ENCODE measurements at places on chromosomes 1 and 21.
A peak's percentile ranks its signal among the peaks of the same experiment; 100 is the strongest.

GRCh38 chr1:79042117-79042516 lies 35.6 kb upstream of the ADGRL4 start:
- DNase-seq = no peak

- no peak for DNase-seq
These were observed 23.2 kb upstream of the CLDN17 start for GRCh38 chr21:30189773-30190172.

GRCh38 chr1:209609791-209610630 lies 26.5 kb downstream of the CAMK1G start:
- no peak for DNase-seq

DNA sequence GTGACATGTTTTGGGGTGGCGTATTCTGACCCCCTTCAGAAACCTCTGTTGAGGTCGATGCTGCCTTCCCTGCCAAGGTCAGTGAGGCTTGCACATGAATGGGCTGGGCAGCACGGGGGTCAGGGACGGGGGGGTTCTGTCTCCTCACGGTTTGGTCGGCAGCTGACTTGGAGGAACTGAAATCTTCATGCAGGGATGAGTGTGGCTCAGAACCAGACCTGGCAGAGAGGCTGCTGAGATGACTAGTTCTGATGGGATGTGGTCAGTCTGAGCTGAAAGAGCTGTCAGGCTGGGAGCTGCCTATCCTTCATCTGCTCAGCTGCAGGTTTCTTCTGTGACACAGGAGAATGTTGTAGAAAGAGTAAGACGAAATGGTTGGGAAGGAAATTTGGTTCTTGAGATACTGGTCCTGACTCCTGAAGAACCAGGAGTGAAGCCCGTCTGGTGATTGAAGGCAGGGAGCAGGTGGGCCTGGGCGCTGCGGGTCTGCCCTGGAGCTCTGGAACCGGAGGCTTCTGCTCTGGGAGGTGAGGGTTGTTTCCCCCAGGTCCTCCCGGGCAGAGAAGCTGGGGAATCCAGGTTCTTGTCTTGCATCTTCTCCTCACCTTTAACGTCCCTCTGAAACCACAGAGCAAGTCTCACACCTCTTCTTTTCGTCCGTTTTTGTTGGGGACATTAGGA lies 3.3 kb downstream of the SLX9 start:
- no peak for DNase-seq

GRCh38 chr1:92134331-92134730 lies 54.2 kb downstream of the BTBD8 start:
- no peak for DNase-seq

GRCh38 chr1:22696610-22697009 lies 14.0 kb upstream of the EPHB2 start:
- DNase-seq = no peak

DNA sequence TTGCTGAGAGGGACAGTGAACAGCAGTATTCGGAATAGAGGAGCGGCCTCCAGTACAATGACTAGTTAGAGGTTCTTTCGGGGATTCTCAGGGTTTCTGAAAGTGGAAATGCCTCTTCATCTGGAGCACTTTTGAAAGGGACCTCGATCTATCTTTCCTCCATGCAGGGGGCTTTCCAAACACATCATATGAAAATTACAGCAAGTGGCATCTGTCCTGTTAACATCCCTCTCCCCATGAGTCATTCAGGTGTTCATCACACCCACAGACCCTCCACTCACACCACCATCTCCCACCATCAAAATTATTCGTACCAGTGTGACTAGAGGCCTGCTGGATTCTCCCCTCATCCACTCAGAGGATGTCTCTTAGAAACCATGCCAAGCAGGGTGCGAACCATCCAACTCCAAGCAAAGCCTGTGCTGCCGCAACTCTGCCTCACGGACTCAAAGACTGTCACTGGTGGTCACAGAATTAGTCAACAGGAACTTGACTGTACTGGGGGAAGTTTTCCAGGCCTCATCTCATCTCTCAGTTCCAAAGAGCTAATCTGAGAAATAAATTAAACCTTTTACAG lies 211.1 kb downstream of the MRPL39 start:
- peak; percentile 49 for DNase-seq

- DNase-seq = peak; percentile 28
These were observed 5.5 kb upstream of the SYNJ1 start for GRCh38 chr21:32733356-32733755.

- no peak for DNase-seq
These were observed 161.0 kb downstream of the PLXNA2 start for GRCh38 chr1:208083016-208083714.

- DNase-seq = no peak
These were observed 166.9 kb upstream of the SYT6 start for GRCh38 chr1:114320586-114320985.

DNA sequence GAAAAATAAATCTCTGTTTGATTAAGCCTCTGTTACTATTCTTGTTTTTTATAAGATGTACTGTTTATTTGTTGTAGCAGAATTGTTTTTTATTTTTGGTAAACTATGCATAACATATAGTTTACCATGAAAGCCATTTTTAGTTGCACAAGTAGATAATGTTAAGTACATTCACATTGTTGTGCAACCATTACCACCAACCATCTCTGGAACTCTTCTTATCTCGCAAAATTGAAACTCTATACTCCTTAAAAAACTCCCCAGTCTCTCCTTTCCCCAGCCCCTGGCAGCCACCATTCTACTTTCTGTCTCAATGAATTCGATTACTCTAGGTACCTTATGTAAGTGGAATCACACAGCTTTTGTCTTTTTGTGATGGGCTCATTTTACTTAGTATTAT lies 27.4 kb upstream of the UHMK1 start:
- DNase-seq = no peak

- no peak for DNase-seq
These were observed 161.9 kb downstream of the HHIPL2 start for GRCh38 chr1:222385955-222386354.

DNA sequence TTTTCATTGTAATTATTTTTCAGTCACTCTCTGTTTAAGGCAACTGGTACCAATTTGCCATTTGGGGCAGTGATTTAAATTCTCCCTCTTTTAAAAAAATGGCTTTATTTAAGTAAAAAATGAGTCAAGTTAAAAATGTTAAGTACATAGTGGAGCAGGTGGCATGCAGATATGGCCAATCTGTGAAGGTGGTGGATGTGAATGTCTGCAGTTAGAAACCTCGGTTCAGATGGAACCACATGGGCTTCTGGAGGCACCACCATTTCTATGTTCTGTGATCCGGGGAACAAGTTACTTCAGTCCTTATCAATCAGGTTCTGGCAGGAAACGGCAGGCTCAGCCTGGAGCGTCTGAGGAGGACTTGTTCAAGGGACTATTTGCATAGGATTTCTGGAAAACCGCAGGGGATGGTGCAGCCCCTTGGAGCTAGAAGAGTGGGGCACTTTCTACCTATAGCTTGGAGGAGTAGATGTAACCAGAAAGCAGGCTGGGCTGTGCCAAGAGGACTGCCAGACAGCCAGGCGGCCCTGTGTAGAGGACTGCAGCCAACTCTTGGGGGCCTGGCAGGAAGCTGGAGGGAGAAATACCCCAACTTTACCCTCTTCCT lies 12.3 kb downstream of the IGSF21 start:
- no peak for DNase-seq

DNA sequence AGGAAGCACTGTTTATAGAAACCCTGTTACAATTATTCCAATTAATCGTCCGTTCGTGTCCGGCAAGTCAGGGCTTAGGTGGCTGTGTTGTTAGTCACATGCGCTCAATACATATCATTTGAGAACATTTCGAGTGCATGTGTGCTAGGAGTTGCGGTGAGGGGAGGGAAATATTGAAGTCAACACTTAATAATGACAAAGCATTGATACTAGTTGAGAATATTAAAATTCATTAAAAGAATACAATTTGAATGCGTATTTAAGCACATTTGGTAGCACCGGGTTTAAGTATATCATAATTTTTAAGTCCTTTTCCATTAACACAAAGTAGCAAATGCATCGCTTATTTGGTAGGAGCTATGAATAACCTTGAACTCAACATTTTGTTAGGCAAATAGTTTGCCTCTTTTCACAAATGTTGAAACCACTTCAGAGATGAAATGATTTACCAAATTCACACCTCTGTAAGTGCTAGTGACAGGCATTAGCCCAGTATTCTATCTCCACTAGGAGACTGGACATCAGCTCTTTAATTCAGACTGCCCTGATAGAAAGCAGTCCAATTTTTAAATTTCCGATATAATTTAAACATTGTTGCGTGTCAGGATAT lies 1.1 kb upstream of the SERBP1 start:
- DNase-seq = no peak

DNA sequence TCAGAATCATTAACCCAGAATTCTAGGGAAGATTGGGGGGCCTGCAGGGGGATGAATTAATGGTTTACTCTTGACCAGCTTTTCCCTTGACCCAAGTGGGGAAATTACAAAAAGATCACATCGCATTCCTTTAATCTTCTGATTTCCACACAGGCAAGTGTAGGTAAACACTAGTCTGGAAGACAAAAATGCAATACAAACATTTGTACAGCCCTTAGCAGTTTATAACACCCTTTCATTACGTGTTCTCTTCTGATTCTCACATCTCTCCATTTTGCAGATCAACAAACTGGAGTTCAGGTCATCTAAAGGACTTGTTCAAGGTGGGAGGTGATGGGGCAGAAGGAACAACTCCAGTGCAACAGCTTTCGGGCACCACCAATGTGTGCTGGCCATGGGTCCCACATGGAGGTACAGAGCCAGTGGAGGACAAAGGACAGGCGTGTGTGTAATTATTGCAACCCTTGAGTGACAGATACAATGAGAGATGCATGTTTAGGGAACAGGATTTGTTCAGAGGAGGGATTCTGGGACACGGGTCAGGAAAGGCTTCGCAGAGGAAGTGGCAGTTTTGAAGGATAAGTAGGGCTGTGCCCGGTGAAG lies 20.4 kb downstream of the ATF3 start:
- no peak for DNase-seq

GRCh38 chr21:15422783-15423182 lies 307.0 kb upstream of the USP25 start:
- no peak for DNase-seq

- DNase-seq = no peak
These were observed 80.5 kb downstream of the HSF2BP start for GRCh38 chr21:43578677-43579303.

DNA sequence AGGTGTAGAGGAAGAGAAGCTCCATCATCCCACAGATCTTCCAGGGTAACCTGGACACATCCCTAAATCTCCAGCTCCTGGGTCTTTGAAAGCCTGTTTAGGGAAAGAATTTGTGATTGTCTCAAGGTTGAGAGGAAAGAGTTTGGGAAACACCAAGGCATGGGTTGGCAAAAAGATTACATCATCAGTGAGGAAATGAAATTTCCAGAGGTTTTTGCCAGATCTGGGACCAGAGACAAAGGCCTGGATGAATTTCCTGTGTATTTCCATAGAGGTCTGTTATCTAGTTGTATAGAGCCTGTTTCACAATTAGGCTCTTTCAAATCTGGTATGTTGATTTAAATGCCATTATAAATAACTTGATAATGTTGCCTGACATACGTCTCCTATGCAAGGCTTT lies 82.3 kb downstream of the GPR89B start:
- no peak for DNase-seq

- no peak for DNase-seq
These were observed 1.8 kb upstream of the CYB5R1 start for GRCh38 chr1:202968895-202969295.

DNA sequence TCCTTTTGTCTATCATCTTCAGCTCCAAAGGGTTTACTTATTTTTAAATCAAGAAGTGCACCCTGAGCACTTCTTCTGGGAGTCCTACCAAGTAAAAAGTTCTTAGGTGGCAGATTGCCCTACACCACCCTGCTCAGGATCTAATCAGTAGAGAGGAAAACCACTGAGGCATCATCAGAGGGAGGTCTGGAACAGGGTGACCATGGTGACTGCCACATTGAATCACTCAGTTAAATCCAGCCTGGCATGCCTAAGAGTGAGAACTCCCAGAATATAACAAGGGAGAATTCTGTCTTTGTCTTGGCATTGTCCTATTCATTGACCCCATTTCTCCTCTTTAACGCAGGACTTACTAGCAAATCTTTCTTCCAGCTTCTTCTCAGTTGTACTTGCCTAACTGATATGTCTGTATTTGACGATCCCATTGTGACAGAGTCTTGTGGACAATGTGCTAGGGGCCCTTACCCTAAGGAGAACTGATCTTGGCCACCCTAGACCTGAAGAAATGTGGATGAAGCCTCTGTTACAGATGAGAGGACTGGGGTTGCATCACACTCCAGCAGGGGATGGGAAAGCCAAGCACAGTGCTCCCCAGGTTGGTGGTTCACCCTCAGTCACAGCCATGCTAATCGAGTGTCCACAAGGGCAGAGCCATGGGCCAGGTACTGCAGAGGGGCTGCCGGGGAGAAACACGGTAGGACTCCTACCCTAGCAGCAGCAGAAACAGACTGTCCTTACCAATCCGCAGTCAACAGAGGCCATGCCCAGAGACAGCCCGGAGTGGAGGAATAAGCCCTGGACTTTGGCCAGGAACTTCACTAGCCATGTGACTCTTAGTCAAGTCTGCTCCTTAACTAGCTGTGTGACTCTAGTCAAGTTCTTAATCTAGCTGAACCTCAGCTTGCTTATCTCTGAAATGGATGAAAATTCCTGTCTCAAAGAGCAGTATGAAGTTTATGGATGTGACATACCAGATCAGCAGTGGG lies 15.4 kb downstream of the PKP1 start:
- DNase-seq = no peak

GRCh38 chr1:156124557-156125483 lies 10.3 kb downstream of the LMNA start:
- no peak for DNase-seq

- DNase-seq = no peak
These were observed 1.9 kb downstream of the RNF11 start for GRCh38 chr1:51238034-51238403.

DNA sequence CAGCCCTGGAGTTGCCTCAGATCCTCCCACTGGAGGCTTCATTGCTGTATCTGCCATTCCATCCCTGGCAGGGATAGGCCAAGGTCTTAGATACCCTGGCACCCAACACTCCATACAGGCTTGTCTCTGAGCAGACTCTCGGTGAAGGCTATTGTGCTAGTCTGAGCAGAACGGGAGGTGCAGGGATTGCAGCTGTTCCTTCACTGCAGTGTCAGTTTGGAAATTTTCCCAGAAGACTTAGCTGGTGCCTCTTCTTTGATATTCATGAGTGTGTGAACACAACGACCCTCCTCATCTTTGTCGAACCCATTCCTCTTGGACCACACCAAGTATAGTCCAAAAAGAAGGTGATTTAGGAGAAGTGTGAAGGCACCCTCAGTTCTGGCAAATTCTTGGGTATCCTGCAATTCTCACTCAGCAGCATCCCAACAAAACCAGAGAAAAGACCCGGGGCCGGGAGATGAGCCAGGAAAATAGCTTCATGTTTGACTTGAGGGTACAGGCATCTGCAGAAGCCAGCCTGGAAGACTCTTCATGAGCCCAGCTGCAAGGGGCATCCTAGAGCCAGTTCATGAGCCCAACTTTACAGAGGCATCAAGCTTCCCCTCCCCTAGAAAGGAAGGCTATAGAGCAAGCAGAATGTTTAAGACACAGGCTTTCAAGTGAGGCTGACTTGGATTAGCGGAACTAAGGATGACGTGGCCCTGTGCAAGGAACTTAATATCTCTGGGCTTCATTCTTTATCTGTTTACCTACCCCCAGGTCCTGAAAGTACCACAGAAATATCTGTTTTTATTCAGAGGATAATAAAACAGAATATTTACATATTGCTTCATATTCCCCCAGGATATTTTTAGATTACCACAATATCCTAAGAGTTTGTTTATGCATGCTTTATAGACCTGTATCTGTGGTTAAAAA lies 38.8 kb upstream of the HAO2 start:
- no peak for DNase-seq

GRCh38 chr1:42929434-42930177 lies 29.1 kb downstream of the SLC2A1 start:
- DNase-seq = no peak

- DNase-seq = no peak
These were observed 40.1 kb upstream of the ADGRL2 start for GRCh38 chr1:81760477-81761097.

GRCh38 chr21:42460391-42461184 lies 35.4 kb downstream of the RSPH1 start:
- DNase-seq = no peak

Measured in activated CD4-positive, alpha-beta T cell treated with anti-CD3 and anti-CD28 coated beads, Interleukin-2, amount 50 U/mL, for 24 hours (primary cell).